Motor neuron (in vitro differentiated cells): ENCODE measurements at places on chromosomes 12 and 14. TPM values are rescaled to one million over a fixed set of nuclear protein-coding genes. Genes with fewer than 3 reads are reported as not detected.

DNA sequence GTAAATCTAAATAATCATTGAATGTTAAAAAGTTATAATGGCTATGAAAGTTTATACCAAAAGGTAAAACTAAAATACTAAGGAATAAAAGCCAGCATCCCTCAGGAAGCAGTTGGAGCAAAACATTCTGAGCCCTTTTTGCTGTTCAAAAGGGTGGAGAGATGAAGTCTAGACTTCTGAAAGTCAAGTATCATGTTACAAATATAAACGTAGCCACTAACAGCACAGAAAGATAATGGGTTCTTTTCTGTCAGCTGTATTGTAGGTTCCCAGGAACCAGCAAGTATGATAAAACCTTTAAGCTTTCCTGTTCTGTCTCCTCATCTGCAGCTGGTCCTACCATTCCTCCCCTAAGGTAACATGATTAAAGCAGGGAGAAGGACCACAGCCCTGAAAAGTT, 16.4 kb upstream of the PLD4 start:
- ATAC-seq, result no peak

DNA sequence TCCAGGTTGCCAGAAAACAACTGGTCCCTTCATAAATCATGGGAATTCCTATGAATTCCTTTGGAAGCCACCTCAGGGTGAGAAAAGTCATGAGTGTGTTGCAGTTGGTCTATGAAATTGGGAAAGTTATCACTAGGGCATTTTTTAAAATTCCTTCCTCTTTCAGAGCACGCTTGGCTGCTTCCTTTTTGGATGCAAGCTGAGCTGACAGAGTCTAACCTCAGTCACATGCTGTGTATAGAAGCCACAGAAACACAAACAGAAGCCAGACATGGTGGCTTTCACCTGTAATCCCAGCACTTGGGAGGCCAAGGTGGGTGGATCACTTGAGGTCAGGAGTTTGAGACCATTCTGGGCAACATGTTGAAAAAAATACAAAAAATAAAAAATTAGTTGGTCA, 21.7 kb upstream of the HELB start:
- ATAC-seq, result no peak

DNA sequence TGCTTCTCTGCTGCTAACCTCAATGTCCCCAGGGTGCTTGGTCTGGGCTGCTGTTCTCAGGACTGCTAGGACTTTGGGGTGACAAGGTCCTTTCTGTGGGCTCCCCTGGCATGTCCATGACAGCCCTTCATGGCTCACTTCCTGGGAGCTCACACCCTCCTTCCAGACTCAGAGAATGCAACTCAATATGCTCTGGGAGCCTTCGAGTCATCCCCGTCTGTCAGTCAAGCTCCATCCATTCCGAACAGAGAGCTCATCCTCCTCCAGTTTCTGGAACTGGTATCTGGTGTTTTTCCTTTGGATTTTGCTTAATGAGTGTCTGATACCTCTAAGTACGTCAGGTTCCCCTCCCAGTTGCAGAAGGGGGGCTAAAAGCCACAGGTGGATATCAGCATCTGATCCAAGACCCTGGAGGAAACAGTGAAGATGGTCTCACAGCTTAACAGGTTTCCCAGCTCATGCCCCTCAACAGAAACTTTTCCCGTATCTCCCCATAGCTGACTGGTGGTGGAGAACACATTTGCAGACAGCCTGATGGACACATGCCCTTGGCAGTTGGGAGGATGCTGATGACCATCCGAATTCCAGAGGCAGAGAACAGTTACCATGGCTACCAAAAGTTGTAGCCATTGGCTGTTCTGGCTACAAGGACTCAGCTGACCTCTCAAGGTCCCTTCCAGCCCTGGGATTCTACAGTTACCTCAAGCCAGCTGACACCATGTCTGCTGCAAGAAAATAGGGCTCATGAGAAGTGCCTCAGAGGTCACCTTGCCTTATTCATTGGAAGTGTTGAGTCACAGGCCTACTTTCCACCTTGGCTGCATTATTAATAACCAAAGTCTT, 9.5 kb upstream of the RAB35 start:
- ATAC-seq, result no peak

DNA sequence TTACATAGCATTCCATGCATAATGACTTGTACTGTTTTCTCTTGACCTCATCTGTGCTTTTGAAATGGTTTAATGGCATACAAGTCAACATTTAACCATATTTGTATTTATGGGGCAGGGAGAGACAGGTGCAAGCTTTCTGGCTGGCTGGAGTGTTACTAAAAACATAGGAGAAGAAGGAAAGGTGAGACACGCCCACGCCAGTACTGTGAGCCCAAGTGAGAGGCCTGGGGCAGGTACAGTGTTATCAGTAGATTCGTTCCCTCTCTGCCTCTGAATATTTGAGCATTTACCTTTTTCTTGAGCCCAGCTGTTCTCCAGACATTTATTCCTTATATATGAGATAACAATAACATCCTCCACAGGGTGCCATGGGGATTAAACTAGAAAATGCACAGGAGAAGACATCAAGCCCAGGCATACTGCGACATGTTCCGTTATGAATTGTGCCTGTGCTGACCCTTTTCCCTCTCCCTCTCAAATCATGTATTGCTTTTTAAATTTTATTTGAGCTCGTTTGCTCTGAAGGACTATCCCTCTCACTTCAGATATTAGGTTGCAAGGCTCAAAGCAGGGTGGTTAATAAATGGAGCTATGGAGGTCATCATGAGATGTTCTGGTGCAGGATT, 34.6 kb upstream of the TUBA1C start:
- ATAC-seq, result no peak

- ATAC-seq, result no peak
Measured at GRCh38 chr14:59435101-59435500, 30.1 kb downstream of the GPR135 start.

DNA sequence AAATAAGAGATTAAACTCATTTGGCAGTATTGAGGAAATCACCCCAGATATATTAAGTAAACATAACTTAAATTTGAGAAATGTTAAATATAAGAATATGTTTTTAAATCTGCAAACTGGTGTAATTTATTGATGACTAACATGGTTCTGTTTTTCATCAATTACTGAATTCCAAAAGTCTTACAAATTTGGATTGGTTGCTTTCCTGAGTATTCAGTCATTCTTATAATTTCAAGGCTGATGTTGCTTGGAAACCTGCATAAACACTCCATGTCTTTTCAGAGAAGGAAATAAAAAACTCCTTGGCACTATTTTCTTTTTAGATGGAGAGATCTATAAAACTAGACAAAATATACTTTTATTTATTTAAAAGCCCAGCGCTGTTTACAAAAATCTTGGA, 71.7 kb downstream of the NOVA1 start:
- ATAC-seq, result no peak

DNA sequence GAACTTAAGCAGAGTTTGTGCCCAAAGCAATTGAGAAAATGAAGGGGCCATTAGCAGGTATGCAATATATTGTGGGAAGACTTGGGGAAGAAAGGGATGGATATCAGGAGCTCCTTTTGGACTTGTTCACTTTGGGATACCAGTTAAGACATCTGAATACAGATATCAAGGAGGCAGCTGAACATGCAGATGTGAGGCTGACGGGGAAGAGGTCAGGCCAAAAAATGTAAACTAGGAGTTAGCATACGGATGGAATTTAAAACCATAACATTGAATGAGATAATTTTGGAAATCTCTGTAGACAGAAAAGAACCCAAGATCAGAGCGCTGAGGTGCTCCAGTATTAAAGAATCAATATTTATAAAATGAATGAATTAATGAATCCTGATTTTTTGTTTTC, 53.4 kb downstream of the OSBPL8 start:
- no peak for ATAC-seq

GRCh38 chr14:99312106-99312505, 40.1 kb upstream of the BCL11B start:
- no peak for ATAC-seq

DNA sequence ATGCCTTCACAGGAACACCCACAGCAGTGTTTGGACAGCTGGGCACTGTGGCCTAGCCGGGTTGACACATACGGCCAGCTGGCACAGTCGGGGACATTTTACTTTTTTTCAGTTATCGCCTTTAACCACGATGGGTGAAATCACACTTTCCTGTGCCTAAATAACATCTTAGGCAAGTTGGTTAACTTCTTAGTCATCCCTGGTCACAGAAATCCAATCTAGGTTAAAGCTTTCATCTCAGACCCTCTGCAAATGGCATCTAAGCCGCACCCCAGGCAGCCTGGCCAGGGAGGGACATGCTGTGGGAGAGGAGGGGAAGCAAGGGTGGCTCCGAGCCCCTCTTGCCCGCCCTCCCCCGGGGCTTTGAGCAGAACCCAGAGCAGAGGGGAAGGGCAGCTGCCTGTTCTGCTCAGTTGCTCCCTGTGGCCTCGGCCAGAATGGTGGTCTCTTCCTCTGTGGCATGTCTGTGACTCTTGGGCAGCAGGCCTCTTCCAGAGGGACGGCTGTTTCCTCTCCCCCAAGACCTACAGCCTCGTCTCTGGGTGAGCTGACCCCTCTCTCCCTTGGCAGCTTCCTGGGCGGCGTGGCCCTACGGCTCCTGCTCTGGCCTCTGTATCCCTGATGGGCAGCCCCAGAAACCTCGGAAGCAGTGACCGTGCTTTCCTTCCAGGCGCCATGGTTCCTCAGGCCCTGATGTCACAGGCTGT, 85.4 kb upstream of the DYNC1H1 start:
- no peak for ATAC-seq

GRCh38 chr14:100287202-100287997, 18.8 kb downstream of the SLC25A29 start:
- ATAC-seq, result no peak

GRCh38 chr12:132490422-132491137, 629 bp downstream of the FBRSL1 start:
- peak; percentile 11 for ATAC-seq

DNA sequence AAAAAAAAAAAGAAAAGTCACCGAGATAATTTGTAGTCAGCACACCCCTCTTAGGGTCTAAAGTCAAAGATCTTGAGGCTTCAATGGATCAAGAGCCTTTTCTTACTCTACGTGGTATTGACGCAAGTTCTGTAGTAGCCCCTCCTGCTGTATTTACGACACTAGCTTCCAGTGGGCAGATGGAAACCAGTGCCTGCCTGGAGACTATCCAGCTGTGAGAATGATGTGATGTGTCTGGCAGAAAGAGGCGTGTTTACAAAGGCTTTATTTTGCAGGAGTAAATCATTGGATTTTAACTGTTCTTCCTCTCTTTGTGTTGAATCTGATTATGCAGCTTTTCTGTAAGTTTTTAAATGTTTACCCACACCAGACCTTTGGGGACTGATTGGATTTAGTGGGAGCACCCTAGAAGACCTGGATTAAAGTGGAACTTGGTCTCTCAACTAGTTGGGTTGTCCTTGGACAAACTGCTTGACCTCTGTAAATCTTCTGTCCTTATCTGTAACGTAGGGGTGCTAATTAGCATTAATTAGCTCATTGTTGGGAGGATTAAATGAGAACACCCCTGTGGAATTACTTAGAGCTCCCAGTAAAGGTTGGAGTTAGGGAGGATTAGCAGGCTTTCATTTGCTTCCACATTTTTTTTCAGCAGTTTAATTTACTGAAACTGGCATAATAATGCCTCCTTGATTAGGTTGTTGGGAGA, 72.4 kb downstream of the RASSF3 start:
- no peak for ATAC-seq

DNA sequence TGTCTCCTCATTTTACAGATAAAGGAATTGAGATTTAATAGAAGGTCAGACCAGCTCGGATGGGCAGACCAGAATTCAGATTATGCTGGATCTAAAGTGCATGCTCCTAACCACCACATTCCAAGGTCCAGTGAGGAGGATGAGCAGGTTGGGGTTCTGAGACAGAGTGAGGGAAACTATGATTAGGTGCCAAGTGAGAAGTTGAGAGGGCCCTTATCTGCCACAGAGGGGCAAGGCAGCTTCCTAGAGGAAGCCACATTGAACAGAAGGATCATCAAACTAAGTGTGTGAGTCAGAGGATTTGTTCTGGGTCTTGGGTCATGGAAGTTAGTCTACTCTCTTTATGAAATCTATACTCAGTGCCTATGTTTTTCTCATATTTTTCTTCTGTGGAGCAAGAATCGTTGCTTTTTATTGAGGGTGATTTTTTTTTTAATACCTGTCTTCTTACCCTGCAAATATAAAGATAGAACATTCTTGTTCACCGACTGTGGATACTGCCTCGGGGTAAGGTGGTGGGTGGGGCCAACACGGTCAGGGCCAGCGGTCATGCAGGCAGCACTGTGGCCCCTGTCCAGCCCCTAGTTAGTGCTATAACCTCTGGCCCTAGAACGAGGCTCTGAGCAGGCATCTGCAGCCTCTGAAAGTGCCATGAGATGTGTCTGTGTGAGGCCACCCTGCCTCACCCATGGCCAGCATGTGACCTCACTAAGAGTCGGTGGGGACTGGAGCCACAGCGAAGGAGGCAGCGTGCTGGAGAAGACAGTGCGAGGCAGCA, 55.6 kb upstream of the PTHLH start:
- no peak for ATAC-seq

- no peak for ATAC-seq
Measured at GRCh38 chr14:90426031-90426540, 29.3 kb downstream of the CALM1 start.

- ATAC-seq, result no peak
Measured at GRCh38 chr12:82029936-82030335, 270.8 kb upstream of the PPFIA2 start.

DNA sequence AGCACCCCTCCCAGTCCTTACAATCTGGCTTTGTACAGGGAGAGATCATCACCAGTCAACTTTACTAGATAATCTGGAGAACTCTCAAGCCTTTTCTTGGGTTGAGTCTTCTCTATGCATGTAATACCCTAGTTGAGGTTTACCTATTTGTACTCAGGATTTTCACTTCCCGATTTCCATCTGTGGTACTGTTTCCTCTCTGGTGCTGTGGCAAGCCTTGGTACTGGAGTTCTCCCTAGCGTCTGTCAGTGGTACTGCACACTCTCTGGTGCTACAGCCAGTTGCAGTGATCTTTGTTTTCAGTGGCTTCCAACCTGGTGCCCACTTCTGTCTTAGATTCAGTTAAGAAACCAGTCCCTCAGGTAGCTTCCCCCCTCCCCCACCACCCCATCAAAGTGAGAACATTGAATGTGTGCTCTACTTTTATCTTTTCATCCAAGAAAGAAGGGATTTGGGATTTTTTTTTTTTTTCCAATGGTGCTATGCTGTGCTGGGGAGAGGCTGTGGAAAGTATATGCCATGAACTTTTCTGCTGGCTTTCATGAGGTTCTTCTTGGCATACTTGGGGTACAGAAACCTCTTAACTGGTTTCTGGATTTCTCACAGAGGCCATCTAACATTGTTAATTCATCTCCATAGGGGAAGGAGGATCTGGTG, 69.4 kb upstream of the EVL start:
- no peak for ATAC-seq

- no peak for ATAC-seq
Measured at GRCh38 chr12:18718462-18718861, 19.4 kb downstream of the PLCZ1 start.

DNA sequence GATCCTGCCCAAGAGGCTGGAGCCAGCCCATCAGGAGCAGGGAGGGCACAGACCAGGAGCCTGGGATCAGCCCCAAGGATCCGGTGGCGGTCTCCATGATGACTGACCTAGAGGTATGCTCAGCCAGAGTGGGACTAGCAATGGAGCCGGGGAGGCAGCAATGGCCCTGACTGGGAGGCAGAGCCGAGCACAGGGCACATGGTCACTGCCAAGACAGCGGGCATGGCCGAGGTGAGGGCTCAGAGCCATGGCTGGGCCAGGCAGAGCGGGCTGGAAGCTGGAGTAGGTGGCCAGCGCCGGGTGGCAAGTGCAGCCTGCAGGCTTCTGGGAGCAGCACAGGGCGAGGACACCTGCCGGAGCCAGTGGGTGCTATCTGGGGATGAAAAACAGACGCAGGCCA, 259.3 kb downstream of the BCL11B start:
- ATAC-seq, result no peak

The FOXN4 gene
- 0.20 TPM in 1 of 2 replicates, not detected in the other for total RNA-seq

The CSRP2 gene
- total RNA-seq, result 52.3 and 56.8 TPM in 2 replicates

The MVK gene
- 27.8 and 28.0 TPM in 2 replicates for total RNA-seq

The CCDC196 gene
- 0.14 and 0.45 TPM in 2 replicates for total RNA-seq

The KLRC4 gene
- 0.49 TPM in 1 of 2 replicates, not detected in the other for total RNA-seq

The GPD1 gene
- 0.90 and 2.6 TPM in 2 replicates for total RNA-seq
